Upper lobe of right lung (tissue), 1 donor: ENCODE measurements at places on chromosomes 5 and 9. TPM values are rescaled to one million over a fixed set of nuclear protein-coding genes. Genes with fewer than 3 reads are reported as not detected.

DNA sequence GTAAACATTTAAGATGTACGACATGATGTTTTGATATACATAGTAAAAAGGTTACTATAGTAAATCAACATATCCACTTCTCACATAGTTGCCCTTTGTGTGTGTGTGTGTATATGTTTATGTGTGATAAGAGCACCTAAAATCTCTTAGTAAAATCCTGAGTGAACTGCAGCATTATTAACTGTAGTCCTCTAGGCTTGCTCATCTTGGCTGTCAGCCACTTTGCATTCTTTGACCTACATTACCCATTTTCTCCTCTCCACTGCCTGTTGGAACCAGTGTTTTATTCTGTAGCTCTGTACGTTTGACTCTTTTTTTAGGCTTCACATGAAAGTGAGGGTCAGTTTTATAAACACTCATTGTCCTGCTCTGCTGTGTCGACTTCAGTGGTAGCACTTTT, 24.4 kb downstream of the C5orf22 start:
- DNase-seq: no peak

- no peak for DNase-seq
Observed at GRCh38 chr5:5298068-5298633, 124.3 kb upstream of the ICE1 start.

DNA sequence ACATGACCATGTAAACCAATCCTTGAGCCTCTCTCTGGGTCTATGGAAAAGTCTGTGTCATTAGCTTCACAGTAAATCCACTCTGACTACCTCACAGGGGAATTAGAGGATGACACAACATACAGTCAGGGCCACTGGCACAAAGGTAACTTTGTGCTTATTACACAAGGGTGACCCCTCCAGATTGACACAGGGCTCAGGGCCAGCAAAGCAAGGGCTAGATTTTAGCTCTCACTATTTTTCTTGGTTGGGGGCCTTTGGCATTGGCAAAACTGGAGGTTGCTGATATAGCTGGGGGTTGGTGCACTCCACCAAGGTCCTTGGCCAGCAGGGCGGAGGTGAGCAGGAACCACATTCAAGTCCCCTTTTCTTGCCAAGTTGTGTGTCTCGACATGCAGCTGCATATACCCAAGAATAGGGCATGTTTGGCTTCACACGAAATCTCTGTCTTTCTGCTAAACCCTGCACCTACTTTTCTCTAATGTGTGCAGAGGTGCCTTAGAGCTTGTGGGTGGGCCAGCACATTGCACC, 15.2 kb upstream of the OSMR start:
- no peak for DNase-seq

DNA sequence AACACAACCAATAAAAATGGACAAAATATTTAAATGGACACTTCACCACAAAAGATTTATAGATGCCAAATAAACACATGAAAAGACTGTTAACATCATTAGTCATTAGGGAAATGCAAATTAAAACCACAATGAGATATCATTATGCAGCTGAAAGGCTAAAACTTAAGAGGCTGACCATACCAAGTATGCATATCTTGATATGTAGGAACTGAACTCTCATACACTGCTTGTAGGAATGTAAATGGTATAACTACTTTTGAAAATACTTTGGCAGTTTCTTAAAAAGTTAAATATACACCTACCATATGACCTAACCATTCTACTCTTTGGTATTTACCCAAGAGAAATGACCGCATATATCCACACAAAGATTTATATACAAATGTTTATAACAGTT, 13.6 kb upstream of the ADAMTS12 start:
- DNase-seq: no peak

- DNase-seq: no peak
Observed at GRCh38 chr5:119537704-119538103, 85.4 kb downstream of the HSD17B4 start.

GRCh38 chr5:19739671-19740070, 248.3 kb downstream of the CDH18 start:
- no peak for DNase-seq

DNA sequence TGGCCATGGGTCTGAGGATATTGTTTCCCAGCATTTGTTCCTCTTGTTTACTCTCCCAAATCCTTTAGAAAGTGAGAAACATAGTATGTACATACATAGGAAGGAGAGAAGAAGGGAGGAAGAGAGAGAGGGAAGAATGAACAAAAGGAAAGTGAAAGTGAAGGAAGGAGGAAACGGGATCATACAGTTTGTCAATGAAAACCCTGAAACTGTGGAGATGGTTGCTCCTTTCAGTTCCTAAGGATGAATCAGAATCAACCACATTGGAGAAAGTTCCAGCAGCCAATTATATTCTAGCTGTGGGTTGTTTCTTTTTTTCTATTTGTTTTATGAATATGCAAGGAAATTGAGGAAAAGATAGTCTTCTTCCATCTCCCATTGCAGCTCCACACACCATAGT, 396.5 kb downstream of the MLLT3 start:
- no peak for DNase-seq

- DNase-seq: no peak
Observed at GRCh38 chr9:27485158-27485557, 38.9 kb upstream of the IFNK start.

- DNase-seq: peak; percentile 76
Observed at GRCh38 chr9:12817702-12818101, 42.9 kb downstream of the LURAP1L start.

GRCh38 chr5:108141676-108142075, 240.2 kb downstream of the FBXL17 start:
- DNase-seq: no peak

DNA sequence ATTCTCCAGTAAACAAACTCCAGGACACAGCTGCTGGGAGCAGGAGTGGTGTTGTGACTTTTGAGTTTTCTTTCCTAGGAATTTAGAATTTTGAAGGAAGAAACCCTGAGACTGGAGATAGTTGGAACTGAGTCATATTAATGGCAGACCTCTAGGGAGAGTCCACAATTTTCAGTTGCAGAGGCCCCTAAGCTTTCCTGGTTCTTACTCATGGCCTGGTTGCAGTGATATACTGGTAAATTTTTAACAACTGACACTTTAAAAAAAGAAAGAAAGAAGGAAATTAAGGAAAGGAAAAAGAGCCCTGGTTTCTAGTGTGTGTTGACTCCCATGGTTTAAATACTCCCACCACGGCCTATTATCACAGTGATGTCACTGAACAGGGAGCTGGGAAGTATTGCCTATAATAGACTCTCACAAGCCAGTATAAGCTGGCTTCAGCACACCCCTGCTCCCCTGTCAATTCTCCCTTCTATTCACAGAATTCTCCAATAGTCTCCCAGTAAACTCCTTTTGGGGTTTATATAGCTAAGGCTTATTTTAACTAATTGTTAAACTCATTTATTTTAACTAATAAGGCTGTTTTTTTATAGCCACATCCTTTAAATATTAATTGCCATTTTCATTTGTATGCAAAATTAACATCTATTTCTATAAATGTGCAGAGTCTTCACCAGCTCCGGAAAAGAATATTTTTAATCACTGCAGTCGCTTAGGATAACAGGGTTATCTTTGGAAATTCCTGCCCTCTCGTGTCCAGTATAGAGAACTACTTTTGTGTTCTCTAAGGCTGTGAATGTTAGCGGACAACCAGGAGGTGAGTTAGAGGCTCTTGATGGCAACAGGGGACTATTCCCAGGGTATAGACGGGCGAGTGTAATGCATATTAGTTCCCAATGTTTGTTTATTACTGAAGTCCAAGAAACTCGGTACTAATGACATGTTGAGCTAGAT, 59.7 kb downstream of the GGTA1 start:
- no peak for DNase-seq

DNA sequence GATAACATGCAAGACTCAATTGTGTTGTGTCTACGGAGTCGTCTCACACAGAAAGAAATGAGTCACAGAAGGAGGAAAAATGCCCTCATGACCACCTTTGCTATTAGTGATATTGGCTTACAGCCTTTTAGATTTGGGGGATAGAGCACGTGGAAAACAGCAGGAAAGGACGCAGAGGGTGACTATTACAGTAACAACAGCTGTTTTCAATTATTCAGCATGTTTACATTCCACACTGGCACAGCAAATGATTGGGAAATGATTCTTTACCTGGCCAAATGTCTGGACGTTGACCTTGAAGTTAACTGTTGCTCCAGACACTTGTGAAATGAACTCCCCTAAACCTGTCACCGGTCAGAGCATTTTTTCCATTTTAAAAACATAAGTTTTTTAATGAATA, 46.8 kb downstream of the APTX start:
- no peak for DNase-seq

- no peak for DNase-seq
Observed at GRCh38 chr9:13090628-13091027, 188.9 kb downstream of the MPDZ start.

GRCh38 chr5:135894789-135895188, 852 bp downstream of the IL9 start:
- no peak for DNase-seq

DNA sequence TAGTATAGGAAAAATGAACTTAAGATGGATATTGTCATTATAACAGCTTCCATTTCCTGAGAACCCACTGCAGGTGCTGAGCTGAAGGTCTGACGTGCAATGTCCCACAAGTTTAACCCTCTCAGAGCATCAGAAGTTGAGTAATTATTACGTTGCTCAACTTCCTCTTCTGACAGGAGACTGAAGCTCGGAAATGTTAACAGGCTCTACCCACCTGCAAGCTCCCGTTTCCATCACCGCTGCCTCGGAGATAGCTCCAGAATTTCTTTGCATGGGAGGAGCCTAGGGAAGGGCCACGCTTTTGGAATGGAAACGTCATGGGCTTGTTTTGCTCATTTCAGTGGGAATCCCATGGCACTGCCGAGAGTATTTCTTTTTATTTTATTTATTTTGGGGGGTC, 1.0 kb upstream of the NTMT1 start:
- DNase-seq: no peak

GRCh38 chr9:86667307-86667706, 280.0 kb downstream of the GAS1 start:
- DNase-seq: no peak

DNA sequence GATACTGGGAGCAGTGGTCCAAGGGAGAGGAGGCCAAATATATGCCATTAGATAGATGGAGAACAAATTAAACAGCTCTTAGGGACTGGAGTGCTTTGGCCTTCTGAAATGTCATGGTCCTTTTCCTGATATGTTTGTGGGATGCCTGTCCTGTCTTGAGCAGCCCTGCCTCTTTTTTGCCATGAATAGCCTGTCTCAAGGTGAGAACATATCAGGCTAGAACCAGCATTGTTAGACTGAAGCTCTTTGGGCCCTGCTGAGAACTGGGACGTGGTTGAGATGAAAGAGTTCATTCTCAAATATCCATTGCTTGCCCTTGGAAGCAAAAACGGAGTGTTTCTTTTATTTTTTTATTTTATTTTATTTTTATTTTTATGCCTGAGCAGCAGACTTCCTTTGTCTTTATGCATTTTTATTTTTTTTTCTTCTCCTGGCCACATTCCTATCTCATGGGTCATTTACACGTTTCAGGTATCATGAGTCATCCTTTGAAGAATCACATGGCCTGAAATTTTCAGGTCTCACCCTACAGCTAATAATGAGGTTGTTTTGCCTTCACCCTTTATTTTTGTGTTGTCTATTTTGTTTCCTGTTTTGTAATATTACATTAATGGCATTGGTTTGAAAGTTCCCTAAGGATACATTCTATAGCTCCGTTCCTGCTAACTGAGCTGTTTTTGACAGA, 371.4 kb downstream of the PSAT1 start:
- DNase-seq: no peak

- DNase-seq: no peak
Observed at GRCh38 chr5:142601432-142601831, 84.5 kb downstream of the FGF1 start.

- peak; percentile 69 for DNase-seq
Observed at GRCh38 chr5:34538026-34538672, 118.0 kb upstream of the RAI14 start.

DNA sequence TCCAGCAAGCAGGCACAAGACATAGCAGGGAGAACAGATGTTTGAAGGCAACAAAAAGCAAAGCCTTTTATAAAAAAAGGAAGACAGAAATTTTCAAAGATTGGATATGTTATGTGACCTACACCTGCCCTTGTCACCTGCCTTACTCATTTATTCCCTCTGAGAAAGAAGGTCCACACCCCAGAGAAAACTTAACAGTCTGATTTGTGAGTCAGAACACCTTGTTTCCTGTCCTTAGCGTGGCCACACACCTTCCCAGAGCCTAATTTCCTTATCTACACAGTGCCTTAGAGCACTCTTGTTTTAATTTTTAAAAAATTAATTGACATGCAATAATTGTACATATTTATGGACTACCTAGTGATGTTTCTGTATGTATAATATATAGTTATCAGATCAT, 419.0 kb upstream of the DAB2 start:
- DNase-seq: no peak

GRCh38 chr9:71725590-71726338, 42.5 kb downstream of the CEMIP2 start:
- DNase-seq: no peak

DNA sequence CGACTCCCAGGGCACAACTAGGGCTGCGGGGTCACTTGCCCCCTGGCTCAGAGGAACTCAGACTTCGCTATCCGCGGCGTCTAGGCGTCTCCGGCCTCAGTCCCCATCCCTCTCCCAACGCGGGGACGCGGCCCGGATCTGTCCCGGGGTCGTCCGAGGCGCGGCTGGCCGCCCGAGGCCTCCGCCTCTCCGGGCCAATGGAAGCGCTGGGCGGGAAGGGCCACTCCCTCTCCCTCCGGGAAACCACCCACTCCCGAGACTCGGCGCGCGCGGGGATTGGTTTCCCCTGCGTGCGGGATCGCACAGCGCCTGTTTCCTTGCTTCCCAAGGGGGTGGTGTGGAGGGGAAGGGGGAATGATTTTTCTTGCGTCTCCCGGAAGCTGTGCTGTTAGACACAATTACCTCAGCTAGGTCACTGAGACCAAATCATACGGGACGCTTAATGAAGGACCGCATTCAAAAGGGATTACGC, 38.3 kb downstream of the NR2F1 start:
- peak; percentile 89 for DNase-seq

- DNase-seq: no peak
Observed at GRCh38 chr9:86601697-86602096, 247.5 kb upstream of the TUT7 start.

- DNase-seq: no peak
Observed at GRCh38 chr5:1095990-1096363, 15.9 kb downstream of the SLC12A7 start.

SHB gene
- total RNA-seq: 33.4 TPM

UGCG gene
- 50.7 TPM for total RNA-seq

URM1 gene
- 56.5 TPM for total RNA-seq

CDKN2A gene
- 5.1 TPM for total RNA-seq

PLAC8L1 gene
- not detected for total RNA-seq

PRLR gene
- total RNA-seq: 1.6 TPM

SPINK13 gene
- total RNA-seq: not detected

PCDHB14 gene
- total RNA-seq: 3.0 TPM

PCDHGA4 gene
- total RNA-seq: 3.9 TPM

SCGB3A1 gene
- total RNA-seq: 86.9 TPM

EFNA5 gene
- 12.0 TPM for total RNA-seq

NAIP gene
- 28.8 TPM for total RNA-seq

RASGRF2 gene
- total RNA-seq: 5.4 TPM

LCP2 gene
- 83.1 TPM for total RNA-seq

SCGB3A2 gene
- 186 TPM for total RNA-seq
